ENCODE measurements at places on chromosomes 4 and X.

DNA sequence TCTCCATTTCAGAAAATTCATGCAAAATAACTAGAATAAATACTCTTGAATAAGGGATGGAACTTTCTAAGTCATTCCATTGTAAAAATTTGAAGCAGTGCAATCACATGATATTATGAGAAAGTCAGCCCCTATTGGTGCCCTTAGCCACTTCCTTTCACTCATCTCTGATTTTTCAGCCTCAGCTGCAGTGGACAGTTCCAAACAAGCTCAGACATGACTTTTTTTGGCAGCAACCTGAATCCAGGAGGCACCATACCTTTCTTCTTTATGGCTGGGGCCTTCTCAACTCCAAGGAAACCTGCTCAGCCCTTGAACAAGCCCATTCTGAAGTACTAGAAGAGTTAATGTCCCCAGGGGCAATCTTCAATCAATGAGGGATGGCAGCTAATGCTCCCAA is 40.5 kb downstream of the MAPK10 start:
- peak; percentile 25 for DNase-seq

DNA sequence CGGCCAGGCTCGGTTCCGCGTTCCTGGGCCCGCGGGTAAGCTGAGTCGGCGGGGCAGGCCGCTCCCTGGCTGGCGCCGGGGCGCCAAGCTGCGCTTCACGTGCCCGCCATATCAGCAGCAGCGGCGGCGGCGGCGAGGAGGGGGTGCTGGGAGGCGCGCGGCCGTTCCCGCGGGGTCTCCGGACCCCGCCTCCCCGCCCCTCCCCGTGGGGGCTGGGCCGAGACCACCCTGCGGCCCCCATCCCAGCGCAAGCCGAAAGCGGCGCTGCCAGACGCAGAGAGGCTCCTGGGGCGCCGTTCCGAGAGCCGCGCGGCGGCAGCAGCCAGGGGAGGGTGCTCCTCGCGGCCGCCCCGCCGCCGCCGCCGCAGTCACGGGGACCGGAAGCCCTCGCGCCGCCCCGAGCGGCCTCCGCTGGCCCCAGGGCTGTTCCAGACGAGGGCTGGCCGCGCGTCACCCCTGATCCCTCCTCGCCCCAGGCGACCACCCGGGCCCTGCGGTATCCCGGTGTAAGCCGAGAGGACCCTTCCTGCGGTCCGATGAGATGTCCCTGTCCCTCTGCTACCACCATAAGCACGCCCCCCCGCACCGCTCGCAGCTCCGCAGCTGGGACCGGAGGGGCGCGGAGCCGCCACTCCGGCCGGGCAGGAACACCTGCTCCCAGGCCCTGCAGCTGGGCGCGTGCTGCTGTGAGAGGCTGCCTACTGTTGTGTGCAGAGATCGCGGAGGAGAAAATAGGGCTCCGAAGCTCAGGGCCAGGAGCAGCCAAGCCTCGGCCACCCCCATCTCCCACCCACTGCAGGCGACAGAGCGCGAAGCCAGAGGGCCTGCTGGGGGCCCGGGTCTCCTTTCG is 7.5 kb upstream of the BCOR start:
- DNase-seq: no peak

DNA sequence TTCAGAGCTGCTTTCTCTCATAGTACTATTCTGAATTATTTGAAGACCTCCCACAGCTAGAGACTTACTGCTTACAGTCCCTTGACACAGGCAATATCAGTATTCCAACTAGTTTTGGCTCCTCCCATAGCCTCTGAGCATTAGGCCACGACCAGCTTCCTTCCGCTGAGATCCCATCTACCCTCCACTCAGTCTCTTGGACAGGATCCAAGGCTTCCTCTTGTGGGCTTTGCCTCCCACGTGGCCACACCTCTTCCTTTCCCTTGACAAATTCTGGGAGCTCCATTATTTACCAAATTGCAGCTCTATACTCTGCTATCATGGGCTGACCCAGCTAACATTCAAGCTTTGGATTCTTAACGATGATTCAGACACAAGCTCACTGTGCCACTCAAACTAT is 470.4 kb upstream of the GALNT7 start:
- DNase-seq: no peak

- no peak for DNase-seq
Measured at GRCh38 chrX:3526071-3526470, 179.6 kb upstream of the MXRA5 start.

- DNase-seq: no peak
Measured at GRCh38 chrX:152912106-152912505, 14.2 kb downstream of the ZNF185 start.

GRCh38 chr4:143396695-143397094 is 60.0 kb downstream of the GAB1 start:
- no peak for DNase-seq

GRCh38 chr4:102139132-102139573 is 206.1 kb downstream of the SLC39A8 start:
- DNase-seq: no peak

Data from keratinocyte (primary cell).